ENCODE measurements at places on chromosomes 16 and 17.

- ATAC-seq: no peak
Measured at GRCh38 chr16:88453217-88453531, at the start of gene ZFPM1. Gene ZFPM1 (plus strand): TSS chr16:88453280. CDS start chr16:88453639, 359 bp downstream.

- no peak for ATAC-seq
Measured at GRCh38 chr17:49353607-49354006, 8.4 kb downstream of the ZNF652 start.

GRCh38 chr17:78120971-78121800 is 7.4 kb downstream of the TMC6 start:
- ATAC-seq: no peak

DNA sequence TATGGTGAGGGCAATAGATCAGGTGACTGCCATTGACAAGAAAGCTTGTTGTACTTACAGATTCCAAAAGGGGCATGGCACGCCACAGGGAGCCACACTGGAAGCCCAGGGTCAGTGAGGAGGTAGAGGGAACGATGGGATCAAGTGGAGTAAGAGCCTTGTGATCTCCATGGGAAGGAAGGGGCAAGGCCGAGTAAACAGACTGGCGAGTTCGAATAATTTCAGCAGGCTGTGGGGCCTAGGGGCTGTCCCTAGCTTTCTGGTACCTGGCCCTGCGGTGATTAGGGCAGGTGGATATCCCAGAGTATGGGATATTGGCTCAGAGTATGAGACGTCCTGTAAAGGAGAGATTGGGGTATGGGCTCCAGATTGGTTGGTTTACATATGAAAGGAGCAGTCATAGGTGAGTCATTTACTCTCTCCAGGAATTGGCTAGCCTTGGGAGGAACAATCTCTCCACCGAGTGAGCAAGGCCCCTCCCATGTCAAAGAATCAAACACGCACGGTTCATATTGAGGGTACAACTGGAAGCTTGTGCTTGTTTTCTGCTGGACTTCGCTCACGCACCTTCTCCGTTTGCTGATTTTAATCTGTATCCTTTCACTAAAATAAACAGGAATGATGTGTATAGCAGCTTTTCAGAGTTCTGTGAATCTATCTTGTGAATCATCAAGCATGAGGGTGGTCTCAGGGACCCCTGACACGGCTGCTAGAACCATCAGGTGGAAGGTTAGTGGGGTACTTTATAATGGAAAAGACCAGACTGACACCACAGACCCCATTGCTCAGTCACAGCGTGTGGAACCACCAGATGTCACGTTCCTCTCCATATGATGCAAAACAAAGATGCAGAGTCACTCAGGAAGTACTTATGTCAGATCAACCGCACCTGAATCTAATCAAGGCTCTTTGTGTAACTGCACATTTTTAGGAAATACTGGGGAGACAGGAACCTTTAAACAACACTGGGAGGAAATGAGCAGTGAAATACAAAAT is 27.9 kb downstream of the GABARAPL2 start:
- ATAC-seq: peak; percentile 61

DNA sequence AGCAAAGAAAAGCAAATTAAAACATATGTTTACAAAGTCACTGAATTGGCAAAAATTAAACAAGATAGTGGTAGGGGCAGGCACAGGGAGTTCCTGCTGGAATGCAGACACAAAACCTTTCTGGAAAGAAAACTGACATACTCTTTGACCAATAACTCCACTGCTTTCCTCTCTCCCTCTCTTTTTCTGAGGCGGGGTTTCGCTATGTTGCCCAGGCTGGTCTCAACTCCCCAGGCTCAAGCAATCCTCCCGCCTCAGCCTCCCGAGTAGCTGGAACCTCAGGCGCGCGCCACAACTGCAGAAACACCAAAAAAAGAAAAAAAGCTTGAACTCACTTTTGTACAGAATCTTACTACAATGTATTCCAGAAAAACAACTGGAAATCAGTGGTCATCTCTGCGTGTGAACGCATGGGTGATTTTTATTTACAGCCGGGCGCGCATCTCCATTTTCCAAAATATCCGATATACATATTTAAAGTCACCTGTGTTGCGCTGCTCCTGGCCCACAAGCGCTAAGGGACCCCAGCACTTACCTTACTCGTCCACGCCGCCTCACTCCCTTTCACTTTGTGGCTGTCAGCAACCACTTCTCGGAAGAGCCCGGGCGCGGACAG is 480 bp downstream of the TXNL4B start:
- peak; percentile 30 for ATAC-seq

- ATAC-seq: no peak
Measured at GRCh38 chr16:84629580-84629979, 11.7 kb upstream of the COTL1 start.

GRCh38 chr17:29379084-29379991 is 10.8 kb upstream of the TAOK1 start:
- peak; percentile 90 for ATAC-seq

All from esophagus mucosa (tissue), 1 donor.